ENCODE measurements at places on chromosomes 2 and 18.

DNA sequence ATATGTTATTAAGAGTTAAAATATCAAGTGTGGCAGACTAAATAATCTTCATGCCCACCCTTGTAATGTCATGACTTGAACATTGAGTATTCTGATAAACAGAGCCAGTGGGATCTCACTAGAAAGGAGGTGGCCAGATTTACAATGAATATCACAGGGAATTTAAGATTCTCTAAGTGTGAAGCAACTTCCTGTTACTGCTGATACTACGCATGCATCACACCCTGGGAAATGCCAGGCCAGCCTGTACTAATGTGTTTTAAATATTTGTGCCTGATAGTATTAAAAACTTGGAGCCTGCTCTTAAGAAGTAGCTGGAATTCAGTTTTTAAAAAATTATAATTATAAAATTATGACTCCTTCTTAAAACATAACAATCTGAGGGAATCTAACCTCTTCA lies 148.3 kb downstream of the LAMA3 start:
- peak; percentile 53 for DNase-seq

GRCh38 chr2:118791483-118791882 lies 56.0 kb downstream of the EN1 start:
- no peak for DNase-seq

GRCh38 chr2:39524061-39524460 lies 87.0 kb upstream of the MAP4K3 start:
- no peak for DNase-seq

- no peak for DNase-seq
Observed at GRCh38 chr18:61368001-61368400, 34.8 kb downstream of the CDH20 start.

GRCh38 chr2:19861813-19862212 lies 40.0 kb downstream of the TTC32 start:
- DNase-seq, result no peak

DNA sequence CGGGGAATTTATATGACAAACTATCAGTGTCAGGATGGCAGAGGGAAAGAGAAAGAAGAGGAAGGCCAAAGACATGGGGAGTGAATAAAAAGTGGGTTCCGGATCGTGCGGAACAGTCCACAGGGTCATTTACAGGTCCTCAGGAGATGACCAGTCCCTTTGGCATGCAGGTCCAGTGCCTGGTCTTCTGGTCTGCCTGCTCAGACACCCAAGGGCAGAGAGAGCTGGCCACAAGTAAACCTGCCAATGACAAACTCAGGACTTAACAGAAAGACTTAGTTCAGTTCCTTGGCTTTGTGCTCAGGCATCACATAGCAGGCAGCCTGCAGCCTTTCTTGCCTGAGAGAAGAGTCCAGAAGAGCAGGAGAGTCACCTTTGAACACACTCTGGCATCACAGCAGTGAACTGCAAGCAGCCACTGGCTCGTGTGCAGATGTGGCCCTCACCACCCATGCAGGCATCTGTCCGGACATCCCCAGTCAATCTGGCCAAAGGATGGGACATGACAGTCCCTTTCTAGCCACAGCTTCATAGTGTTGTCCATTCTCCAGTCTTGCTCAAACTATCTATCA lies 14.0 kb downstream of the TMEM127 start:
- peak; percentile 66 for DNase-seq

DNA sequence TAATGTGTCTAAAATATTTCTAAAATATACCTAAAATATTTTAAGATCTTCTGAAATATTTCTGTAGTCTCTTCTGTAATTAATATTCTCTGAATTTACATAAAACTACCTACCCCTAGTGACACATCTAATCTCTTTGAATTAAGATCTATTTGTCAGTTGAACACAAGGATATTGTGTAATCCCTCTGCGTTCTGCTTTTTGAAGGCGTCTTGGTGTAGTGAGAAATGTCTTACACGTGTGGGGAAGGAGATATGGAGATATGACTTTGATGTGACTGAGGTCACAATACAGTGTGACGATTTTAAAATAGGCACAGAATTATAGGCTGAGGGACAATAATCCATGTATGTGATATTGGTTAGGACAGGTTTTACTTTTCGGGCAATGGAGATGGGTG lies 79.8 kb downstream of the DOK6 start:
- no peak for DNase-seq

GRCh38 chr2:65437392-65438135 lies 5.2 kb upstream of the SPRED2 start:
- no peak for DNase-seq

- no peak for DNase-seq
Observed at GRCh38 chr2:192993059-192993458, 798.3 kb upstream of the TMEFF2 start.

- no peak for DNase-seq
Observed at GRCh38 chr2:174914853-174915760, 90.1 kb downstream of the CHN1 start.

DNA sequence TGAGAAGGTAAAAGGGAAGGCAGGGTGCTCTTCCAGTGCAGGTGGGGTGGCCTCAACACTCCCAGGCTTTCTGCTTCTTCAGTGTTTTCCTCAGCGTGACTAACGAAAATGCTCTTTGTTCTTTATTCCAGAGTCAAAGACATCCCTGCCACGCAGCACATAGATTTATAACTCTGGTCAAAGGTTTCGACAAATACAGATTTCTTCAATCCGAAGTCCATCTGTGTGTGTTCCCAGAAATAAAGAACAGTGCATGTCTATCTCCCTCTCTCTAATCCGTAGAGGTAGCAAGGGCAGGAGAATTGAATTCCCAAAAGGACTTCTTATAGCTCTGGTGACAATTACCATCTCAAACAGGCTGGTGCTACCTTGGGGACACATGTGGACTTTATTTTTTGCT lies 26.4 kb upstream of the TDRD15 start:
- no peak for DNase-seq

- DNase-seq, result no peak
Observed at GRCh38 chr2:237700512-237701032, 73.2 kb downstream of the LRRFIP1 start.

- no peak for DNase-seq
Observed at GRCh38 chr18:77894060-77894459, 644.4 kb downstream of the GALR1 start.

DNA sequence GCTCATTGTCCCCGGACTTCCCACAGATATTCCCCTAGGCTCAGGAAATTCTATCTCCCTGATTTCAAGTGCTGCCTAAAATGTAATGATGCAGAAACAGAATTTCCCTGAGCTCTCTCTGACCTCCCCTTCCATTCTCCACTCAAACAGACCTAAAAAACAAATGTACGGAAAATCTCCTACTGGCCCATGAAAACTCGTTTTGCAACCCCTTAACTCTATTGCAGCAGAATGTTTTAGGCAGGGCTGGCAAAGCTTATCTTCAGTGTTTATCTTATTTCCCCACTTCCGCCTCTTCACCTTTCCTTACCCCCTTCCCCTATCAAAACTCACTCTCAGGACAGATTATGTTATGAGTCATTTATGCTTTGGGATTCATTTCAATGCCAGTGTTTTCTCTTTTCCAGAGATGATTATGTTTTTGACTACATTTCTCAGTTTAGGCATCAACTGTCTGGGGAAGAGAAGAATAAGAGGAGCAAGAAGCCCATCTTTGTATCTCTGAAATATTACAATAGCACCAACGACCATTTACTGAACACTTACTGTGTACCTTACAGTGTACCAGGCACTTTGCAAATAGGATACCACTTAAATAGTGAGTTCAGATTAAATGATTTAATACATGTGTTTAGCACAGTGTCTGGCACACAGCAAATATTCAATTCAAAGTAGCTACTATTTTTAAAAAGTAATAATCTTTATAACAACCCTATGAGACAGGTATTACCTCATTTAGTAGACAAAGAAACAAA lies 53.9 kb upstream of the STPG4 start:
- no peak for DNase-seq

DNA sequence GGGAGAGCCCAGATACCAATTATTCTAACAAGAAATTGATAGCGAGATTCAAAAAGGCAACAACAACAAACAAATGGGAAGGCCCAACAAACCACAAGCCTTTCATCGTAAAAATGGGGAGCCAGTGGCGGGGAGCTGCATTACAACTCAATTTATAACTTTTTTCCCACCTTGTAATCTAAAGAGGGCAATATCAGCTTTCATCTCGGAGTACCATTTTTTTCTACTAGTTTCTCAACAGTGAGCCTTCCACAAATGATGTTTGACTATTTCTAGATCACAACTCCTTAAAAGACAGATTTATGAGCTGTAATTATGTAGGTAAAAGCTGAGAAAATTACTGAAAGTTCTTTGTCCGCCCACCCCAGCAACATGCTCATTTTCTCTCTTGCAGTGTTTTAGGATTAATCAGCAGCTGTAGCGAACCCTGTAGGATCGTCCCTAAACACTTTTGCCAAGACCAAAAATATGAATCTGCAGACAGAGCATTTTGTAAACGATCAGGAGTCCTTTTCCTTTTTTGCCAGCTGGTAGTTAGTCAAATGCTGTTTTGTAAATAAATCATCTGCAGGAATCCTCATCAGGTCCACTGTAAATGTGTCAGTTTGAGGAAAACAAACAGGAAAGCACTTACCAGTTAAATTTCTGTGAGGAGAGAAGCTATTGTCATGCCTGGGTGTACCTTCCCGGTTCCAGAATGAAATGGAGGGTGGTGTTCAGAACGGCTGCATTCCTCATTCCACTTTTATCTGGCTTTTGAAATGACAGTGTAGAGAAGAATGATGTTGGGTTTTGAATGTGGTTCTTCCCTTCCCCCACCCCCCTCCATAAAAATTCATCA lies 53.2 kb downstream of the EEF1B2 start:
- no peak for DNase-seq

- no peak for DNase-seq
Observed at GRCh38 chr2:64331849-64332699, 121.9 kb upstream of the LGALSL start.

DNA sequence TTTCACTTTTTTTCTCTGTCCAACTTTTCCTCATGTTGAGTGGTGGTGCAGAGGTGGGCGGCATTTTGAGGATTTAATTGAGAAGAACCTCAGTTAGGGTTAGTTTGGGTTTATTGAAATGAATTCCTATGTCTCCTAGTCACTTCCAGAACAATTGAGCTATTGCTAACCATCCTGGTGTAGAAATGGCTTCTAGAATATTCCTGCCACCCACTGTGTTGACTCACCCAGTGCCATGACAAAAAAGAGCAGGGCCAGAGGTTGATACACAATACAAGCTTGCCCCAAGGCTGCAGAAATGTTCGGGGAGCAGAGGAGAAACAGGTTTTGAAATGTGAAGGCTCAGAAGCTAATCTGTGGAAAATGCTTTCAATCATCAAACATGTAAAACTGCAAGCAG lies 167.1 kb upstream of the TRIB2 start:
- no peak for DNase-seq

- no peak for DNase-seq
Observed at GRCh38 chr2:42071791-42072190, 24.0 kb downstream of the PKDCC start.

DNA sequence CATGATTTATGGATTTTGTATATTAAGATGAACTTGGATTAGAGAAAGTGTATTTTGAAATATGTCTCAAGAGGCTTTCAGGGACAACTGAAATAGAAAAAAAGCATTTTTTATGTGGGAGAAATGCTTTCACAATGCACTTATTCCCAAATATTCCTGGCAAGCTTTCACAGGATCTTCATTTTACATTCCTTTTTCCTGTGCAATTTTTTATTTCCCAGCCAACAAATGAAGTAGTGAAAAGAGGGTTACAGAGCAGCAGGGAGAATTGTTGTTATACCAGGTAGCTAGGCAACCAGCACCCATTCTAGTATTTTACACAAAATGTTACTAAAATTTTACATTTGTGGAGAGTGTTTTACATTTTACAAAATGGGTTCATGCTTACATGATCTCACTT lies 167.0 kb upstream of the RPRM start:
- DNase-seq, result no peak

DNA sequence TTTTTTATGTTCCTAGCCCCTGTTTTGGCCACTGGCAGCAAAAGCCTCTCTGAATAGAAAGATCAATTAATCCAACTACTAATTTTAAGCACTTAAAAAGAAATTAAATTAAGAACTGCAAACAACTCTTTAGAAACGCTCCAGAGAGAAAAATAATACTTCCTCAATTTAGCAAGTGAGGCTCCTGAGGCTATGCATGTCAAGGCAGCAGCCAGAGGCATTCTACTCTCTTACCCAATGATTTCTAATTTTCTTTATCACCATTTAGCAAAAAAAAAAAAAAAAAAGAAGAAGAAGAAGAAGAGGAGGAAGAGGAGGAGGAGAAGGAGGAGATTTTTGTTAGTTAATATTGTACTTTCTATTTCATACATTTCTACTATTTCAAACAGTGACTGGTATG lies 68.5 kb downstream of the TMEM237 start:
- DNase-seq, result no peak

DNA sequence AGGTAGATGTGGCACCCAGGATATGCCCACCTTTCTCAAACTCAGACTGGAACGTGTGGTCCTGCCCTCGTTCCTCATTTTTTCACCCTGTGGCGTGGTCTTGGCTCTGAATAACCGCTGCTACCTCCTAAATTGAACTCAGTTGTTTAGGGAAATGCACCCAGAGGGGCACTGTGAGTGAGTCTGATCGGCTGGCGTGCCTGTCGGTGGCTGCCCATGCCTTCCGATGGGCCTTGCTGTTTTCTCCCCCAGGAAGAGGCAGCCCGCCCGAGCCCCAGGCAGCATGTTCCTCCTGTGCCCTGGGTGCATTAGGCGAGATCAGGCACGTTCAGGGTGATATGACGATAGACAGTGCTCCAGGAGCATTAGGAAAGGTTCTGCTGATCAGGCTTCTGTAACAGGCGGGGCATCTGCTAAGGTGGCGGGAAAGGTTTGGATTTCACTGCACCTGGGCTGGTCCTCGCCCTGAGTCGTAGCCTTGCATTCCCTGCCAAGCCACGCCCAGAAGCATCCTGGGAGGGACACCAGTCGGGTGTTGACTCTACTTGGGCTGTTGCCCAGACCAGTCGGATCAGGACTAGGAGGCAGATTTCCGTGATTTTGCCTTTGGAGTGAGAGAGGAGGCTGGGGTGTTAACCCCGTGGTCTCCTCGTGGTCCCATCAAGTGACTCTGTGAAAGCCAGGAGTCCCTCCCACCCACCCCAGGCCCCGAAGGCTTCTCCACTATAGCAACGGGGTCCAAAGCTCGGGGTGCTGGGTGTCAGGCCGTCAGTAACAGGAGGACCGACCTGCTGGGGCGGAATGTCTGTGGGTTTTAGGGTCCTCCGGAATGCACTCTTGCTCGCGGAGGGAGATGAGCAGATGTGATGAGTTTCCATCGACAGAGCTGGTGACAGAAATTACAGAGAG lies 75.1 kb downstream of the SH3BP4 start:
- no peak for DNase-seq

GRCh38 chr2:232133078-232133477 lies 171.6 kb downstream of the DIS3L2 start:
- DNase-seq, result no peak

- DNase-seq, result no peak
Observed at GRCh38 chr2:176781570-176782217, 430.9 kb upstream of the HNRNPA3 start.
